M059J (cell line): ENCODE measurements at places on chromosomes 6 and 20. TPM values are rescaled to one million over a fixed set of nuclear protein-coding genes. Genes with fewer than 3 reads are reported as not detected.
A peak's percentile ranks its signal among the peaks of the same experiment; 100 is the strongest.

The KIF13A gene
- 27.2 and 60.1 TPM in 2 replicates for total RNA-seq

The WFDC12 gene
- not detected in 2 replicates for total RNA-seq

- no peak for DNase-seq
Measured at GRCh38 chr20:46700481-46700880, 9.0 kb upstream of the SLC2A10 start.

DNA sequence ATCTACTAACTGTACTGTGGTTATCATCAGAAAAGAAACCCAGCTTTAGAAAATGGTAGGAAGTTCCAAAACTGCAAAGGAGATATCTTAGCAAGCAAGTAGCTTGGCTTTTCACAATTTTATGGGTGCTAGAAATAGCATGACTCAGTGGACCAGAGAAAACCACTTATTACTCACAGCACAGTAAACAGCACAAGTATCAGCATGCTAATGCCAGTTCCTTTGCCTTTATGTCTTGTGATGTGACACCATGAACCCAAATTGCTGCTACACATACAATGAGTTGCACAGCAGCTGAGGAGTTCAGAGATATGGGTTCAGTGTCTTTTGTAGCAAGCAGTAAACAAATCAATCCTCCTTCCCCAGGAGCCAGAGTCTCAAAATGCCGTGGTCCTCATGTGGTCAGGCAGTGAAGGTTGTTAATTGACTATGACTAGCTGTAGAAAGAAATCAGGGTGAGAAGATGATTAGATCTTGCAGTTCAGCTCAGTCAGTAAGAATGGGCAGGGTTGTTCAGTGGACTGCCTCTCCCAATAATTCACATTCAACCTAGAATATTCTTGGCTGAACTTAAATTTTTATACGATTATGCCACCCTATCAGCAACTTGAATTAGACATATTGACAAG lies 73.3 kb downstream of the OPRM1 start:
- peak; percentile 87 for DNase-seq

The ADGRF1 gene
- total RNA-seq, result 37.3 and 38.1 TPM in 2 replicates

GRCh38 chr6:86526238-86526637 lies 411.1 kb upstream of the HTR1E start:
- no peak for DNase-seq

DNA sequence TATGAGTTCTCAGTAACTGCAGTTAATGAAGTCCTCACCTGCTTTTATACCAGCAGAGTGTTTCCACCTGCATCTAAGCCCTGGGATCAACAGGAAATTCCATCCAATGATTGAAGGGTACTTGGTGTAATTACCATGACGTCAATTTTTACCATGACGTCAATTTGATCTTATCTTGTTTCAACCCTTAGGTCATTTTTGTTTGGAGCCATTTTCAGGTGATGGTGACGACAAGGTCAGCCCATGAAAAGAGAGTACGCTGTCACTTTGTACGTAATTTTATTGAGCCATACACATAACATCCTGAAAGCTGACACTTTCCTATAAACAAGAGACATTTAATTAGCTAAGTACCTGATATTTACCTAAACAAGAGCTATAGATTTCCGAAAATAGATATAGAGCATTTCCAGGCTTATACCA lies at the start of gene CGA:
Gene CGA (minus strand): TSS at position 20 of the 423 bp plus-strand sequence. CDS start 6,906 bp downstream, outside the sequence.
- peak; percentile 49 for DNase-seq

DNA sequence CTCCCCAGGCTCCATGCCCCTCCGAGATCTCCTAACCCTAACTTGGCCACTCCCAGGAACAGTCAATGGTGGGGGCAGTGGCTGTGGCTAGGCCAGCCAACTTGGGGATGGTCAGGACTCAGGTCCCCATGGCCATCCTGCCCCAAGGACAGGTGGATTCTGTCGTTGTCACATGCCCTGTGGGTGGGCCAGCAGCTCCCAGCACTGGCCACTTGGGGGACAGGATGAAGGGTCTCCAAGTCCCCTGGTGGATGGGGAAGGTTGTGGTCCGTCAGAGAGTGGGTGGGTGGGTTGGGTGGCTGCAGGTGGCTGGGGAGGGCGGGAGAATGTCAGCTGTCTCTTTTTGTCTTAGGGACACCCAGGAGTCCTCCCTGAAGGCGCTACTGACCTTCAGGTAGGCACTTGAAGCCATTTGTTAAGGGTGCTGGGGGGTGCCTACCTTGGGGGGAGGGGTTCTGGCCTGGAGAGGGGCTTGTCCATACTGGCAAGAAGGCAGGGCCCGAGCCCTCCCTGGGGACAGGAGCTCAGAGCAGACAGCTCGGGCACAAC lies 5.5 kb downstream of the COL9A3 start:
- no peak for DNase-seq

The LTB gene
- 2.1 and 4.6 TPM in 2 replicates for total RNA-seq

The DEFB124 gene
- total RNA-seq, result not detected in 2 replicates

DNA sequence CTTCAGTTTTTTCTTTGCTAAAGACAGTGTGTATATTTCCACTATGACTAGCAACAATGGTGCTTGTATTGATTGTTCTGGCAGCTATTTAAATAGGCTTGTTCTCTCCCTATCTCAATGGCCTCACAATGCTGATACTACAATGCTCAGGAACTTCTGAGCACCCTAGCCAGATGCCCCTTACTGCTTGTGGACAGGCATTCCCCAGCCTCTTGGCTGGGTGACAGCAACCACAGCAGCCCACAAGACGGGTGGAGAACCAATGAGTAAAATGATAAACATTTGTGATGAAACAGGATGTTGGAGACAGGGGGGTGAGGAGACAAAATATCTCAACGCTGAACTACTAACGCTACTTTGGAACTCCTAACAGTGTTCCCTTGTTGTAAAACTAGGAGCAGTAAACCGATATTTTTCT lies 42.3 kb downstream of the HIVEP2 start:
- DNase-seq, result peak; percentile 99

The CTAGE9 gene
- total RNA-seq, result 0.27 TPM in 1 of 2 replicates, not detected in the other

The FOXS1 gene
- 0.12 TPM in 1 of 2 replicates, not detected in the other for total RNA-seq

GRCh38 chr6:161151059-161151645 lies 122.7 kb downstream of the AGPAT4 start:
- no peak for DNase-seq

- no peak for DNase-seq
Measured at GRCh38 chr20:57667924-57668782, 41.7 kb downstream of the PMEPA1 start.

- peak; percentile 48 for DNase-seq
Measured at GRCh38 chr20:32524829-32525501, 60.2 kb downstream of the NOL4L start.

- peak; percentile 47 for DNase-seq
Measured at GRCh38 chr6:131787766-131788712, 19.8 kb upstream of the ENPP1 start.

DNA sequence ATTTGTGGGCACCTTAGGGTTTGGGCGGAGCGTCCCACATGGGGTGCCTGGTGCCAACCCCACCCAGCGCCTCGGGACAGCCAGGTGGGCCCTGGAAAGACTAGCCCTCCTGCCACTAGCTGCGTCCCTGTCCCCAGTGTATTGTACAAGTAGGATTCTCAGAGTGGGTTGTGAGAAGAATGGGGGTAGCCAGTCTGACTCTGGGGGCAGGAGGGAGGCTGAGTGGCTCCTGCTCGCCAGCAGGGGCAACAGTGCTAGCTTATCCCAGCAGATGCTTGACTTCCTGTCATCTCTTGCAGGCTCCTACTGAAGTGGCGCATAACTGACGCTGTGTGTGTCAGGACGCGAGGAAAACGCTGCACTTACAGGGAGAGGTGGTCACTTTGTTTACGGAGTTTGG lies 9.3 kb downstream of the PSMA7 start:
- DNase-seq, result no peak

The TAF11 gene
- total RNA-seq, result 55.9 and 78.5 TPM in 2 replicates

DNA sequence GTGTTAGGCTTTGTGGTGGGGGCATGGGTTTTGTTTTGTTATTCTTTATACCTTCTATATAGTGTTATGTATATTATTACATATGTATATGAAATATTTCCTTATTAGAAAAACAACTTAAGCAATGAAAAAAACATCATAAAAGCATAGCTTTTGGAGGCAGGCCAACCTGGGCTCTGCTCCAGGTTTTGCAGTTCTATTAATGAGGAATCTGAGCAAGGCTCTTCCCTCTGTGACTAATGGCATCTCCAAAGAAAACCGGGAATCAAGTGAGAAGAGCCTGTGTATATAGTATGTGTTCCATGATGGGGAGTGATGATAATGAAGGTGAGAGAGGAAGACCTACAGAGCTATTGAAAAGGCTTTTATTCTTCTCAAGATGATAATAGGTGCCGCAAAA lies 291.1 kb downstream of the CLIC5 start:
- DNase-seq, result peak; percentile 92

The TSPO2 gene
- total RNA-seq, result not detected in 2 replicates
